ENCODE measurements at places on chromosomes 16 and 17. TPM values are rescaled to one million over a fixed set of nuclear protein-coding genes. Genes with fewer than 3 reads are reported as not detected.

The GRB7 gene
- 2.9 TPM for total RNA-seq

The KRTAP9-2 gene
- not detected for total RNA-seq

The TGFB1I1 gene
- total RNA-seq, result 76.2 TPM

The ADGRG3 gene
- 1.2 TPM for total RNA-seq

The CCL8 gene
- 1.0 TPM for total RNA-seq

The DNASE1L2 gene
- 0.74 TPM for total RNA-seq

The CMTM4 gene
- total RNA-seq, result 17.8 TPM

The MGAT5B gene
- total RNA-seq, result 0.63 TPM

The NUP88 gene
- total RNA-seq, result 70.4 TPM

The PRM3 gene
- not detected for total RNA-seq

The SPATA32 gene
- not detected for total RNA-seq

The HIGD1B gene
- total RNA-seq, result 2.1 TPM

The CHD3 gene
- 84.8 TPM for total RNA-seq

The SLC25A10 gene
- 5.7 TPM for total RNA-seq

The CTRB1 gene
- total RNA-seq, result not detected

The ZMYND15 gene
- total RNA-seq, result 0.42 TPM

The ZACN gene
- total RNA-seq, result not detected

The SPNS3 gene
- total RNA-seq, result 0.16 TPM

The CCL16 gene
- 0.21 TPM for total RNA-seq

The MYCBPAP gene
- total RNA-seq, result 1.3 TPM

The RDM1 gene
- total RNA-seq, result 1.2 TPM

The PDPK1 gene
- total RNA-seq, result 20.0 TPM

The KRTAP2-2 gene
- not detected for total RNA-seq

The ARL5C gene
- 0.37 TPM for total RNA-seq

The SMCR8 gene
- total RNA-seq, result 10.0 TPM

The NLGN2 gene
- total RNA-seq, result 8.5 TPM

The KIF19 gene
- total RNA-seq, result 0.32 TPM

The SLC5A10 gene
- not detected for total RNA-seq

The RNF157 gene
- 1.9 TPM for total RNA-seq

The CLEC3A gene
- 16.8 TPM for total RNA-seq

The SLC5A11 gene
- not detected for total RNA-seq

The GRN gene
- total RNA-seq, result 155 TPM

The GALR2 gene
- not detected for total RNA-seq

The KRTAP1-1 gene
- total RNA-seq, result not detected

The PRAC1 gene
- 7.7 TPM for total RNA-seq

The C16orf92 gene
- total RNA-seq, result not detected

The SLC16A11 gene
- total RNA-seq, result not detected

The LRRC46 gene
- not detected for total RNA-seq

The STAC2 gene
- 0.32 TPM for total RNA-seq

The HOXB5 gene
- 0.16 TPM for total RNA-seq

The CD300A gene
- 2.7 TPM for total RNA-seq

The PABPN1L gene
- not detected for total RNA-seq

The ARRB2 gene
- 8.5 TPM for total RNA-seq

The PNMT gene
- total RNA-seq, result not detected

The FOXN1 gene
- 0.11 TPM for total RNA-seq

The CD300C gene
- 0.69 TPM for total RNA-seq

The CFAP20 gene
- total RNA-seq, result 51.2 TPM

The PLA2G10 gene
- total RNA-seq, result 0.32 TPM

The TMUB2 gene
- total RNA-seq, result 20.2 TPM

The DNAAF8 gene
- 1.3 TPM for total RNA-seq

All from urinary bladder (tissue), 4 donors.